ENCODE measurements at places on chromosomes 7 and 10.

DNA sequence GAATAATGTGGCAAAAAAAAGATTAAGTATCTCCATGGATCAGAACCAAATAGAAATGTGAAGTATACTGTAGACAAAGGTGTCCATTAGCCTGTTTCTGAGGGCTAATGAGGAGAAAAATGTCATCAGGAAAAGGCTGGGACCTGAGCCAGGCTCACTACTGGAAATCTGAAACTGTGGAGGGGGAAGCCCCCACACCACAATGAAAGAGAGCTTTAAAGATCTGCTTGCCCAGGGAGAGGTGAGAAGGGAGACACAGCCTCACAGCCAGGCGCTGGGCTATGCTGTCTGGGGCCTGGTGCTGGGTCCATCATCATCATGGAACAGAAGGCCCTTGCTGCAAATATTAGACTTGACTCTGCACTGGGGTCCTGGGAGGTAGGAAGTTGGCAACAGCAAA, 90.4 kb downstream of the OSBPL3 start:
- no peak for DNase-seq

DNA sequence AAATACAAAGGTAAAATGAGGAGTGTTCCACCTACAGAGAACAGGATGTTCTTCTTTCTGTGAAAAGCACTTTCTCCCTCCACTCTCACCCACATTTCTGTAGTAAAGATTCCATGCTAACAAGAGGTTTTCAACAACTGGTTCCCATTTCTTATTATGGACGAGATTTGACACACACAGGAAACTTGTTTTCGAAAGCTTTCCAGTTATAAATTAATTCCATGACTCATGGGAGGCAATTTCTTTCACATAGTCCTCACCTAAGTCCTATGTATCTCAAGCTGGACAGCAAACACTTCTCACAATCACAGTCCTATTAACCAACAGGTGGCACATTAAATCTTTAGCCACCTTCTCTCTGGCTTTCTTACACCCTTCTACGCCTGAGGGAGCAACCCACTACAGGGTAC, 24.5 kb downstream of the RAPGEF5 start:
- DNase-seq = no peak

DNA sequence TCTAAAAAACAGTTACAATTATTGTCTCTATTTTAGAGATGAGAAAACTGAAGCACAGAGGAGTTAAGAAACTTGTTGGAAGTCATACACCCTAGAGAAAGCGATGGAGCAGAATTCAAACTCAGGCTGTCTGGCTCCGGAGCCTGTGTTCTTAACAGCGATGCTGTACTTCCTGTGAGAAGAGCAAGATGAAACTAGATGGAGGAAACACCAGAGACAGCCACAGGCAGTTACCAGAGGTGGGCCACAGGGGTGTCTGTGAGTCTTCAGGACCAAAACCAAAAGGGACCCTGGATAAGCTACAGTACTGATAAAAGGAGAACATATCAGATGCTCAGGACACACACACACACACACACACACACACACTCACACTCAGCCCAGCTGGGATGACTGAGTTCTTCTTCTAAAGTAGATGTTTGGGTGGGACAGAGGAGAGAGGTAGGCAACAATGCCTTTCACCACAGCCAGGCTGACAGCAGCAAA, 289.2 kb downstream of the FZD1 start:
- DNase-seq = no peak

DNA sequence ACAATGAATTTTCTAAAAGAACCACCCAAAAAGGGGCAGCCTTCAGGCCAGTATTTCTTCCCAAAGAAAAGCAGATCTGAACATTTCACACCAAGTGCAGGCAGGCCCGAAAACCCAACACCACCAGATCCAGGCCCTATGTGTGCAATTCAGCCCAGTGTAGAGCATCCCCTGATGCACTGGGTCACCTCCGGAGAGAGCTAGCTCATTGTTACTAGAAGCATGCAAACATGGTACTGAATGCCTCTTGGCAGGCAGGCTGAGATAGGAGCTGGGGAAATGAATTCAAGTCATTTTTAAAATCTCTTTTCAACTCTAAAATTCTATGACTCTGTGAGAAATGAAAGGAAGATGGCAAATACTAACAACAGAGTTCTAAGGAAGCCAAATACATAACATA, 174.8 kb downstream of the ELMO1 start:
- DNase-seq = no peak

GRCh38 chr7:93014410-93014809, 103.4 kb downstream of the SAMD9 start:
- no peak for DNase-seq

GRCh38 chr10:112700215-112700671, 249.8 kb upstream of the TCF7L2 start:
- DNase-seq = no peak

GRCh38 chr7:29510028-29510427, 53.6 kb upstream of the PRR15 start:
- DNase-seq = no peak

Measured in COR-L47 (cell line).